ENCODE measurements at places on chromosomes 12 and 14.

GRCh38 chr12:88092771-88093170, 49.1 kb downstream of the CEP290 start:
- no peak for DNase-seq

DNA sequence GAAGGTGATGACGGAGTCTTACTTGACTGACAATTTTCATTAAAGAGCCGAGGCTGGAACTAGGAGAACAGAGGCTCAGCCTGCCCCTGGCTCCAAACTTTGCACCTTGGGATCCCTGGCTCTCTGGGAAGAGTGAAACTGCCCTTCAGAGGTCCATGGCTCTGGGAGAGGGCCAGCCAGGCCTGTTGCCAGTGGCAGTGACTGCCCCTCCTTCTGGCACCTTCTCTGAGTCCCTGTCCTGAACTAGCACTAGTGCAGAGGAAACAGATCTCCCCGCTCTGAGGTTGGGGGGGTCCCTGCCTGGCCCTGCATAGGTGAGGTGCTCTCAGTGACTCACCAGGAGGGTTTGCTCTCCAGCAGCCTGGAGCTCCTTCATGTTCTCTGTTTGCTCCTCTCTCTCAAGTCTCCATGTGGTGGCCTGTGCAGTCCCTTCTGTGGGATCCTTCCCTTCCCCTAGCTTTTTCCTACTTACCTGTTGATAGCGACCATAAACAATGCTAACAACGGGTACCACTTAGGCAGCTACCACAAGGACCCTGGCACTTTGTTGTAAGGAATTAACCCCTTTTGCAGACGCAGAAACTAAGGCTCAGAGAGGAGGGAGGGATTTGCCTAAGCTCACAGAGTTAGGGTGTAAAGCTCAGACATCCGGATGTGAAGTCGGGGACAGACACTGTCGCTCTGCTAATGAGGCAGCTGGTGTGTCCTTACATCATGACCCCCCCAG, 22.4 kb downstream of the FAM222A start:
- DNase-seq = no peak

GRCh38 chr12:116765271-116765670, 27.2 kb downstream of the RNFT2 start:
- DNase-seq = no peak

- no peak for DNase-seq
Observed at GRCh38 chr14:32611752-32612151, 282.7 kb downstream of the AKAP6 start.

- DNase-seq = no peak
Observed at GRCh38 chr14:39107591-39107996, 4.6 kb upstream of the SEC23A start.

DNA sequence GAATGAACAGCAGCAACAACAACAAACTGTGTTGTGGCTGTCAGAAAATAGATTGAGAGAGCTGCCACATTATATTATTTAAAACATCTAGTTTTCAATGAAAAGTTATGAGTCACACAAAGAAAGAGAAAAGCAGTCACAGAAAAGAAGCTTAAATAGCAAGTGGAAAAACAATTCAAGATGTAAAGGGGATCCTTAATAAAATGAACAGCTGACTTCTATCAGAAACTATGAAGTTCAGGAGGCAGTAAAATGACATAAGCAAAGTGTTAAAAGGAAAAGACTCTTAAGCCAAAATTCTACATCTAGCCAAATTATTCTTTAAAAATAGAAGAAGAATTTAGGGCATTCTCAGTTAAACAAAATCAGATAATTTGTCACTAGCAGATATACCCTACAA, 5.6 kb downstream of the CLEC14A start:
- DNase-seq = no peak

- DNase-seq = no peak
Observed at GRCh38 chr12:46523446-46523845, 150.9 kb upstream of the SLC38A2 start.

DNA sequence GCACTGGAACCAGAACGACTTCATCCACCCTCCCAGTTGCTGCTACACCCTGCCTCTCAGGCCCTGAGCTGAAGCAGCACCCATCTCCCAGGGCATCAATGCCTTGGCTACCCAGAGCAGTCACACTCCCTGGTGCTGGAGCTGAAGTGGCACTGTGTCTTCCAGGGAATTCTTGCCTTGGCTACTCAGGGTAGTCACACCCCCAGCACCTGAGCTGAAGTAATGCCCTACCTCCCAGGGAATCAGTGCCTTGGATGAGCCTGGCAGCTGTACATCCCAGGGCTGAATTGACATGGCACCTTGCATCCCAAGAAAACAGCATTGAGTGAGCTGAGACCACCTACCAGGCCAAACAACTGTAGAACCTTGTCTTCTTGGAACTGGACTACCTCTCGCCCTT, 41.2 kb upstream of the TSPAN11 start:
- no peak for DNase-seq

DNA sequence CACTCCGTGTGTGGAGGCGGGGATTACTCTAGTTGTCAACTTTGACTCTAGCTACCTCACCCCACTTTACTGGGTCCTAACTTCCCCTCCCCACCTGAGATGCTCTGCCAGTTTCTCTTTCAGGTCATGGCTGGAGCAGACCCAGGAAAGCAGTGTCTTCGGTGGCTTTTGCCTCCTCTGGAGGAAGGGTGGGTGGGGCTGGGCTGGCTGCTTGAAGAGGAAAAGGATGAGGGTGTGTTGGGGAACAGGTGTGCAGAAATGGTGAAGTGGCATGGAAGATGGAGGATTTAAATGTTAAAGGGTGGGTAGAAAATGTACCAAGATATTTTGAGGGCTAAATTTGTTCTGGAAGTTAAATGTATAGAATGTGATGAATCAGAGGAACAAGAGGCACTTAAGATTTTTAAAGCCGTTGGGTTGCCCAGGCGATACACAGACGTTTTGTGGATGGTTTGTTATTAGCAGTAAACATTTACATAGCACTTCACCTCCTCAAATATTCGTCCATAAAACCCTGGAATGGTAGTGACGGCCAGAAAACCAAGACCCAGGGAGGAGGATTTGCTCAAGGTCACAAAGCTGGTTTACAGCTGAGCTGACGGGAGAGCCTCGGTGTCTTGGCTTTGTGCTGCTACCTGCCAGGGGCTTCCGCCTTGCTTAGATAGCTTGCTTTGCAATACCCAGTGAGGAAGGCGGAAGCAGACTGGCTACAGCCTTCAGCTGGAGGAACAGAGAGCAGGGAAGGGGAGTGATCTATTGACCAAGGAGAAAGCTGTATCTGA, 72.2 kb upstream of the PRMT8 start:
- DNase-seq = peak; percentile 92

DNA sequence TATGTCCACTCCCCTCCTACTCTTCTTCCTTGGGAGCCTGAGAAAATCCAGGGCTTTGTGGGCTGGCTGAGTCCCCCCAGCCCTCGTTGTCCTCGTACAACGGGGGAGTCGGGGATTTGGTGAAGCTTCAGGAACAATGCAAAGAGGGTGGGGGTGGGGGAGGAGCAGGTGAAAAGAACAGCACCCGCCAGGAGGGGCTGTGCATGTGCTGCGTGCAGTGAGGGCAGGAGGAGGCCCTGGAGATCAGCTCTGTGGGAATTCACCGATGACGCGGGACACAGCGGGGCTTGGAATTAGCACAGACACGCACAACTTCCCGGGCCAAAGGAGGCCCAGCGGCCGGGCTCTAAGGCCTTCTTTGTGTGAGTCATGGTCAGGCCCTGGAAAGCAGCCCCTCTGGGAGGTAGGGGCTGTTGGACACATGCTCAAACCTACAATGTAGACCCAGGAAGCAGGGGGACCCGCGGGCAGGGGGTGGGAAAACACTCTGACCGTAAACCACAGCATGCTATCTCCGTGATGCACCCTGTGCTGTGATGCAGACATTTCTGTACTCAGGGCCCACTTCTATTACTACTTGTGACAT, 32.8 kb downstream of the RBM19 start:
- DNase-seq = no peak

DNA sequence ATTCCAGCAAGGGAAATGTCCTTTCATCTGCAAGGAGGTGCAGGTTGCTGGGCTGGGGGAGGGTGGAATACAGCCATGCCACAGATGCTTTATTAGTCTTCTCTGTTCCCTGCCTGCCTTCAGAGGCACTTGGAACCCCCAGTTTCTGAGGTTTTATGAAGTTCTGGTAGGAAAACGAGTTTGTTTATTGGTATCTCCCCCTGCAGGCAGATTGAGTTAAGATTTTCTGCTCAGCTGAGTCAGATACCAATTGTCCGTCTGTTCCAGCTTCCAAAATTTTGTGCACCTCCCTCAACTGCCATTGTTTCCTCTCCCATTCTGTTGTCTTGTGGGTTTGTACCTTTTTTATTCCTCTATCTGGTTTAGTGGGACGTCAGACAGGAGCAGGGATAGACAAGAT, 155.6 kb downstream of the ETV6 start:
- no peak for DNase-seq

GRCh38 chr12:107134558-107134957, 41.2 kb upstream of the CRY1 start:
- DNase-seq = no peak

DNA sequence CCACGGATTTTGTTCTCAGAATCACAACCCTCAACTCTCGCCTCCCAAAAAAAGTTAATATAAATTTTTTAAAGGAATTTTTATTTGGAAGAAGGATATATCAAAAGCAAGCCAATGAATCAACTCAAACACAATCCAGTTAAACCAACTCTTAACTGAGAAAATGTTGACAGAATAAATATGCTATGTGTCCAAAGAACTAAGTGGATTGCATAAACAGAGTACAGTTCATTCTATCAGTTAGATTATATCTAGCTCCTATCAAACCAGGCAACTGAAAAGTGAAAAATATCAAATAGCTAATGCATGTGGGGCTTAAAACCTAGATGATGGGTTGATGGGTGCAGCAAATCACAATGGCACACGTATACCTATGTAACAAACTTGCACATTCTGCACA, 16.6 kb downstream of the SLC41A2 start:
- no peak for DNase-seq

DNA sequence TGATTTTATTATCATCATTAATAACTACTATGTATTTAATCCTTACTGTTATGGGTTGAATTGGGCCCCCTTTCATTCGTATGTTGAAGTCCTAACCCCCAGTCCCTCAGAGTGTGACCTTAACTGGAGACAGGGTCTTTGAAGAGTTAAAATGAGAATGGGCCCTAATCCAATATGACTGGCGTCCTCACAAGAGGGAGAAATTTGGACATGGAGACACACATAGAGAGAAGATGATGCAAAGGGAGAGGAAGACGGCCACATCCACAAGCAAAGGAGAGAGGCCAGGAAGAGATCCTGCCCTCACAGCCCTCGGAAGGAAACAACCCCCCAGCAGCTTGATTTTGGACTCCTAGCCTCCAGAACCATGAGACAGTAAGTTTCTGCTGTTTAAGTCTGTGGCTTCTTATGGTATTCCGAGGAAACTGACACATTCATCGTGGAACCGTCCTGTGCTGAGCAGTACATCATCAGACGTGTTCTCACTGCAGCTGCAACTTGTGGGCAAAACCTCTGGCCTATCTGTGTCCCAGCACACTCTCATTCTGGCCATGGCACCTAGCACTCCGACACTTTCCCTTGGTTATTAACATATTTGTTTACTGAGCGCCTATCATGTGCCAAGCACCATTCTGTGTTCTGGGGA, 127.6 kb downstream of the SLC38A6 start:
- DNase-seq = no peak

- DNase-seq = peak; percentile 16
Observed at GRCh38 chr12:126663304-126664094, 1598.3 kb downstream of the AACS start.

- no peak for DNase-seq
Observed at GRCh38 chr14:92990456-92991430, 67.8 kb downstream of the CHGA start.

GRCh38 chr14:77189479-77189878, 7.9 kb downstream of the TMEM63C start:
- no peak for DNase-seq

- no peak for DNase-seq
Observed at GRCh38 chr14:99331811-99332210, 59.8 kb upstream of the BCL11B start.

- DNase-seq = no peak
Observed at GRCh38 chr12:88144546-88145468, 2.7 kb downstream of the TMTC3 start.

DNA sequence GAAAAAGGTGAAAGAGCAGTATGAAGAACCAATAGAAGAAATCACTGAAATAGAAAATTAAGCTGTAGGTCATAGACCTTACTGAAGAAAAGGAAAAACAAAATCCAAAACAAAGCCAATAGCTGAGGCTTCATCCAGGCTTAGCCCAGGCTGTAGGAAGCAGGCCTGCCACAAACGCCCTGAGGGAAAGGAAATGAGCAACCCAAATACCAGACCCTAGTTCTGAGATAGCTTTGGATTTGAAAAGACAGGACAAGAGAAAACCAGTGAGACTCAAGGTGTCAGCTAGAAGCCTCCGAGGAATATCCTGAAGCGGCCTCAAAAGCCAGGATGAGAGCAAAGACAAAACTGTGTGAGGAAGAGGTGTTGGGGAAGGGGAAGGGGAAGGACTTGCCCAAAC, 79.2 kb downstream of the FERMT2 start:
- DNase-seq = no peak

DNA sequence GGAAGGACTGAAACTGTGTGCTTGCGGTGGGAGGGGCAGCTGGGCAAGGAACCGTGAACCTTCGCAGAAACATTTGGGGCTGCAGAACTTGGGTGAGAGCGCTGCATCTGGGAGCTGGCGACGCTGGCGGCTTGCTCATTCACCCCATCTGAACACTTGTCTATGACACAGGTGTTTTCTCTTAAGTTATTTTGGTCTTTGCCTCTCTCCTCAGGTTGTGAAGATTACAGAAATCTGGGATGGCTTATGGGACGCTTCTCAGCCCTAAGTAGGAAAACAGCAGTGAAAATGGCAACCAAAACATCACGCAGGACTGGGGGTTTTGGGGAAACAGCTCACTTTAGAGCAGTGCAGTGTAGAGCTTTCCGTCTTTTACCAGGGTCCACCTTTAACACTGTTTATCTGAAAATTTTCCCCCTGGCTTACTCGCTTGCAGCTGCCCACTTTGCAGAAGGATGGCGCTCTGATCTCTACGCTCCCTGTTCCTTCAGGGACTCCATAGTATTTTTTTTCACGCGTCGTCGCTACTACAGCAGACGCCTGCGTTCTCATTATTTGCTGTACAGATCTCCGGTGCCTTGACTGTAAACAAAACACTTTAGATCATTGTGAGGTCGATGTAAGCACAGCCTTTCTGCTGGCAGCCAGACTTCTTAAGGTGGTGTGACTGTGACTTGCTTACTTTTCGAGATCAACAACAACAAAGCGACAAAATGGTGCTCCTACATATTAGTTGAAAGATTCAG, 2.7 kb upstream of the CDKN1B start:
- peak; percentile 67 for DNase-seq

- no peak for DNase-seq
Observed at GRCh38 chr14:75285331-75285730, 6.7 kb downstream of the FOS start.

DNA sequence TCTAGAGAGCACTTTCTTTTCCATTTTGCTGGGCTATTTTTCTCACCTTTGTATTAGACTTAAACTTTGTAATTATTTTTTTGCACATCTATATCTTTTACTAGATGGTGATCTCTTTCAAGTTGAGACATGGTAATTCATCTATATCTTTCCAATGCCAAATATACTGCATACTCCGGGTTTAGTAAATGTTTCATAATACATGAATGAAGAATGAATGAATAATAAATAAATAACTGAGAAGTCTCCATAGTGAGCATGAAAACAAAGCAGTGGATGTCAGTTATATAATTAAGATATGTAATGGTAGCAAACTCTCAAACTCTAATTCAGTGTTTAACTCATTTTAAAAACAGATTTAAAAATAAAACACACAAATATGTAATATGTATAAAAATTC, 342.5 kb upstream of the KITLG start:
- no peak for DNase-seq

GRCh38 chr14:97380539-97380941, 583.4 kb downstream of the VRK1 start:
- no peak for DNase-seq
